Cortex of kidney (tissue), 1 donor: ENCODE measurements at places on chromosomes 1 and 21.

- DNase-seq: no peak
Observed at GRCh38 chr1:151157067-151157531, 650 bp downstream of the TNFAIP8L2 start.

- DNase-seq: no peak
Observed at GRCh38 chr1:108685529-108685928, 6.6 kb upstream of the PRPF38B start.

DNA sequence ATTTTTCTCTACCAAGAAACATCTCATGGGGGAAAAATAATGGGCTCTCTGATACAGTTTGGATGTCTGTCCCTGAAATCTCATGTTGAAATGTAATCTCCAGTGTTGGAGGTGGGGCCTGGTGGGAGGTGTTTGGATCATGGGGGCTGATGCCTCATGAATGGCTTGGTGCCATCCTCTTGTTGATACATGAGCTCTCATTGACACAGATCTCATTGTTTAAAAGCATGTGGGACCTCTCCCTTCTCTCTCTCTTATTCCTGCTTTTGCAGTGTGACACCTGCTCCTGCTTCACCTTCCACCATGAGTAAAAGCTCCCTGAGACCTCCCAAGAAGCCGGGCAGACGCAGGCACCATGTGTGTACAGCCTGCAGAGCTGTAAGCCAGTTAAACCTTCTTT, 332.5 kb upstream of the NRIP1 start:
- no peak for DNase-seq

- no peak for DNase-seq
Observed at GRCh38 chr1:165753934-165754333, 14.7 kb downstream of the TMCO1 start.

GRCh38 chr21:38837806-38838461, 32.2 kb downstream of the ETS2 start:
- no peak for DNase-seq
